M059J (cell line): ENCODE measurements at places on chromosomes 4 and X. TPM values are rescaled to one million over a fixed set of nuclear protein-coding genes. Genes with fewer than 3 reads are reported as not detected.

GPR82 gene
- total RNA-seq, result not detected in 2 replicates

DNA sequence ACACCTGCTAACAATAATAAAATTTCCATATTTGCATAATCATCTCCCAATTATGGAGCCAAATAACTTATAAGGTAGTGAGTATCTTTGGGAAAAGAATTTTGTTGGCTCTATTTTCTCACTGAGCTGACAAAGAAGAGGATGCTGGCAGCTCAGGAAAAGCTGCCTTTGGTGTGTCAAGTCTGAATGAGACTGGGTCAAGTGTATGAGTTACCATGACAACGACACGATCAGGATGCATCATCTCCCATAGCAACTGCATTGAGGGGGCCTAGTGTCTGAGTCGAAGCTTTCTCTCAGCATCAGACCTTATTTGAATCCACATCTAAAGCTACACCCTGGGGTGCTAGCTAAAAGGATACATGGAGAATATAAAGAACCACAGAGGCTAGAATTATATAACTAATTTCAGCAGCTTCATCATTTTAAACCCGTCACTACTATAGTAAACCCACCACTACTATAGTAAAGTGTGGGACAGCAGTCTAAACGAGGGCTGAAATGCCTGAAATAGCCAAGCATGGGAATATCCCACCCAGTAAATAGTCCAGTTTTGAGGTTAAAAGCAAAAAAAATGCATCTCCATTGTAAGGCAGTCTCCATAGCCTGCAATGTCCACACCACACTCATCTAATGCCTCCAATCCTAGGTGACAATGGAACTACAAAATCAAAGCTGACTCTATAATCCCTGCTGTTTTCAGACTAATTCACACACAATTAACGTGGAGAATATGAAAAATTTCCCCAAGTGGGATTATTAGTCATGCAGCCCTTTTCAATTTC, 16.0 kb downstream of the GSPT2 start:
- peak; percentile 2 for DNase-seq

- no peak for DNase-seq
Measured at GRCh38 chr4:37665333-37666320, 20.5 kb downstream of the RELL1 start.

- no peak for DNase-seq
Measured at GRCh38 chrX:119997570-119997969, 54.0 kb upstream of the NKAP start.

GRCh38 chrX:16028576-16028975, 94.8 kb upstream of the GRPR start:
- DNase-seq, result no peak

GRCh38 chr4:55247521-55247920, 98.5 kb upstream of the SRD5A3 start:
- no peak for DNase-seq

GRCh38 chr4:8407316-8407715, 33.2 kb downstream of the ACOX3 start:
- no peak for DNase-seq

DNA sequence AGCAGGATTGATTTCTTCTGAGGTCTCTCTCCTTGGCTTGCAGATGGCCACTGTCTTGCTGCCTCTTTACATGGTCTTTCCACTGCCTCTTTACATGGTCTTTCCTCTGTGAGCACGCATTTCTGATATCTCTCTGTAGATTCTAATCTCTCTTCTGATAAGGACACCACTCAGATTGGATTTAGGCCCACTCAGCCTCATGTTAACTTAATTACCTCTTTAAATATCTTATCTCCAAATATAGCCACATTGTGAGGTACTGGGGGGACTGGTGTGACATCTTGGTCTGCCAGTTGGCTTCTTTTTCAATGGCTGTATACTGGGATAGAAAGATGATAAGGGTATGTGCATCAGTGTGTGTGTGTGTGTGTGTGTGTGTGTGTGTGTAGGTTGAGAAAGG, 153.7 kb downstream of the AWAT2 start:
- DNase-seq, result no peak

GRCh38 chr4:108821351-108821930, 58.6 kb upstream of the ETNPPL start:
- no peak for DNase-seq

DNA sequence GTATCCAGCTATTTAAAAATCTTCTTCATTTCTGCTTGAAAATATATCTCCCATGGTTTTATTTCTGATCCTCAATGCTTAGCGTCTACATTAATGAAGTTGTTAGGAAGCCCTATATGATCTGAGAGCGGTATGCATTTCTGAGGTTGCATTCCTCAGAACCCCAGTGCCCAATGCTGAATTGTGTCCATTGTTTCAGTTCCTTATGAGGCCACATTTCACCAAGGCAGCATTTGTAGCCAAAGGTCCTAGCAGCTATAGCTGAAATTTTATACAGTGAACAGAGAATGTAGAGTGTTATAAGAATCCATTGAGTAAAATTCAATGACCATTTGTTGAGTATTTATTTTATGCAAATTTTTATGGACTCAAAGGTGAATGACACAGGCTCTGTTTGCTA, 209.5 kb downstream of the PCDH7 start:
- DNase-seq, result no peak

USP51 gene
- total RNA-seq, result 1.1 and 1.7 TPM in 2 replicates

CT45A3 gene
- 0.37 TPM in 1 of 2 replicates, not detected in the other for total RNA-seq

YY2 gene
- 0.54 and 1.1 TPM in 2 replicates for total RNA-seq

PAGE2 gene
- not detected in 2 replicates for total RNA-seq

FGFBP2 gene
- not detected in 2 replicates for total RNA-seq

- DNase-seq, result peak; percentile 69
Measured at GRCh38 chr4:138310991-138311390, 68.8 kb upstream of the SLC7A11 start.

PITX2 gene
- 7.8 and 15.1 TPM in 2 replicates for total RNA-seq

GDPD2 gene
- total RNA-seq, result 0.10 TPM in 1 of 2 replicates, not detected in the other

GLRA2 gene
- total RNA-seq, result not detected in 2 replicates

GRCh38 chr4:25506032-25506571, 129.0 kb downstream of the ANAPC4 start:
- DNase-seq, result no peak

DNA sequence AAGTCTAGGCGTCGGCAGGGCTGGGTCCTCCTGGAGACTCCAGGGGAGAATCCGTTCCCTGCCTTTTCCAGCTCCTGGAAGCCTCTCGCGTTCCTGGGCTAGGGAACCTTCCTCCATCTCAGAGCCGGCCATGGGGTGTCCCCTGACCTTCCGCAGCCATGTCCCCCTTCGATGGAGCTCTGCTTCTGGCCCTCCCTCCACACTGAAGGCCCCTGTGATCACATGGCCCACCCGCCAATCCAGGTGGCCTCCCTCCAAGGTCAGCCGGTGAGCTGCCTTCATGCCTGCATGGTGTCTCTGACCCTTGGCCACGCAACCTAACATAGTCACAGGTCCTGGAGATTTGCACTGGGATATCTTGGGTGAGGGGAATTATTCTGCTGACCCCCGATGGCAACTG, 69.6 kb downstream of the TRMT44 start:
- DNase-seq, result no peak

- no peak for DNase-seq
Measured at GRCh38 chrX:10022273-10022541, 55.0 kb downstream of the CLDN34 start.
